HS-27A (cell line): ENCODE measurements at places on chromosomes 7 and 10.

DNA sequence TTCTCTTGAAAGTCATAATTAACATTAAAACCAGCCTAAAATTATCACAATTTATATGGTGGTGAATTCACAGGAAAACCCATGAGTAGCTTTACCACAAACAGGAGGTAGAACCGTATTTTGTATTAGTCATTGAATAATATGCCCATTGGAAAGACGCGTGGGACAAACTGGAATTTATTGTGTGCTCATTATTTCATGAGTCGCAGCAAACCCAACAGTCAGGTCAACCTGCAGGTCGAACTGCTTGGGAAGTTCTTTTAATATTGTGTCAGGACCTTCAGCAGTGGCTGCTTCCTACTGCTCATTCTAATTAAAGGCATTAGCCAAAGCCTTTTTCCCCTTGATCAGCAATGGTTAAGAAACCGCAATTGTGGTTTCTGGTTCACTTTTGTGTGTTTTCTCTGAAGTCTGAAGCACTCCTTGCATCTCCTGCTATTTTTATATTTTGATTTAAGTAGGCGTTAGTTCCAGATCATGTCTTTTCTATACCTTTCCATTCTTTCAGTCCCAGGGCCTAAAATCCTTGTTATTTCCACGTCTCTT, 100.1 kb downstream of the RAB11FIP2 start:
- DNase-seq = peak; percentile 8

- no peak for DNase-seq
Observed at GRCh38 chr7:24604630-24605029, 31.4 kb downstream of the PALS2 start.

- DNase-seq = no peak
Observed at GRCh38 chr10:7567911-7568620, 98.7 kb downstream of the ITIH5 start.

DNA sequence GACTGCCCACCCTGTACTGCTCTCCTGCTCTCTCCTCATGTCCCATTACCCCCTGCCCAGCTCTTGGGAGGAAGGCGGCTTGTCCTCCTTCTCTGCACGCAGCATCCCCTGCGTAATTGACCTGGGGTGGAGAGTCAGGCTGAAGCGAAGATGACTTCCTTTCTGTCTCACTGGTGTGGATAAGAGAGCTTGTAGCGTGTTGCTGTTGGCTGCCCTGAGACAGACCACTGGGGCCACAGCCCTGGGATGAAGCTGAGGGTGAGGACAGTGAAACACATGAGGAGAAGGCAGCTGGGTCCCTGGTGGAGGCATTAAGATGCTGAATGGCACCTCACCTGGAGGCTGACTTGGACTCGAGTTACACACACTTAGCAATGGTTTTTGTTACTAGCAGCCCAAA, 310.3 kb upstream of the ZNF32 start:
- DNase-seq = no peak

DNA sequence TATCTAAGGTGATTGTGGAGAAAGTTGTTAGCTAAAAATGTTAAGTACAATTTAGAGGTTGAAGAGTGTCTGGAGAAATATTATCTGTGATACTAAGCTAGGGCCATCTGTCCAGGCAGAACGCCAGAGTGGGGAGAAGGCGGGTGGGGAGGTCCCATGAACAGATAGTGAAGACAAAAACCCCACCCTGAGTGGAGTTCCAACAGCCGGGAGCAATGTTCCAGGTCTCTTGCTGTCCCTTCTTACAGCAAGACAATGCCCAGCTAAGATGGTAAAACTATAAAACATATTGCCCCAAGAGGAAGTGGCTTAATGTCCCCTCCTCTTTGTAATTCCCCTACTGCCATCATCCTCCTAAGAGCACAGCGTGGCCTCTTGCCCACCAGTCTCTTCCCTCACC, 10.4 kb upstream of the IL15RA start:
- no peak for DNase-seq

- DNase-seq = no peak
Observed at GRCh38 chr10:77463499-77463898, 174.1 kb downstream of the KCNMA1 start.

DNA sequence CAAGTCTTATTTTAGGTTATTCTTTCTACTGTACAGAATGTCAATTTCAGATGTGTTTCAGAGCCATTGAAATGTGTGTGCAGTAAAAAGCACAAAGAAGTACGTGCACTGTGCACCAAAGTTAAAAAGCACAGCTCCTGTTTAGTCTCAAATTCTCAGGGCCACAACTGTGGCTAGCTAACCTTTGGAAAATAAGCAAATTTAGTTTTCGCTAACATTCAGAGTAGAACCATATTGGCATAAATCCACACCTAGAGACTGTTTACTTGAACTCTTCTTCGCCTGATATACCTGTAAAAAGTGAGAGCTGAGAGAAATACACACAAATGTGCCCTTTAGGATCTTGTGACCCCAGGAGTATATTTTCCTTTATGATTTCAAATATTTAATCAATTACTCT, 353.9 kb downstream of the TFEC start:
- DNase-seq = no peak

DNA sequence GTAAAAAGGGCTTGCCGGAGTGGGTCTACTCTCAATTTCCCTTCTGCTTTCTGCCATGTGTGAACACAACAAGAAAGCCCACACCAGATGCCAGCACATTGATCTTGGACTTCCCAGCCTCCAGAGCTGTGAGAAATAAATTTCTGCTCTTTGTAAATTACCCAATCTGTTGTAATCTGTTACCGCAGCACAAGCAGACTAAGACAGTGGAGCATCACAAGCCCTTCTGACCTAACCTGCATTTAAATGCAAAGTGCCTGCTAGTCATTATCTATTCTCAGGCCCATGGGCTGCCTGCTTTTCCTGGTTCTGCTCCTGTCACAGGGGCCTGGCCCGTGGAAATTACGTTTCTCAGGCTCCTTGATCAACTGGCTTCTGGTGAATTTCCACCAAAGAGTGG, 199.3 kb upstream of the AUTS2 start:
- DNase-seq = no peak

- no peak for DNase-seq
Observed at GRCh38 chr10:75694790-75695189, 263.4 kb downstream of the LRMDA start.
